Karpas-422 (cell line): ENCODE measurements at places on chromosomes 2 and 18. TPM values are rescaled to one million over a fixed set of nuclear protein-coding genes. Genes with fewer than 3 reads are reported as not detected.

- H3K4me1 ChIP-seq = peaks cover 29% of the 10 kb centered on the region
- H3K27me3 ChIP-seq = no peaks in the 10 kb centered on the region
- no peak overlapping the region for H3K4me3 ChIP-seq
- no peak for DNase-seq
- H3K36me3 ChIP-seq = no peaks in the 10 kb centered on the region
These were observed 2.8 kb upstream of the KLHL14 start for GRCh38 chr18:32775628-32776027.

GRCh38 chr2:119756837-119757236 is 2.9 kb upstream of the PTPN4 start:
- no peaks in the 10 kb centered on the region for H3K36me3 ChIP-seq
- H3K4me3 ChIP-seq = no peak overlapping the region
- DNase-seq = no peak
- H3K4me1 ChIP-seq = peaks cover 21% of the 10 kb centered on the region
- H3K27me3 ChIP-seq = no peaks in the 10 kb centered on the region

RTP5 gene
- not detected in 2 replicates for total RNA-seq

DNA sequence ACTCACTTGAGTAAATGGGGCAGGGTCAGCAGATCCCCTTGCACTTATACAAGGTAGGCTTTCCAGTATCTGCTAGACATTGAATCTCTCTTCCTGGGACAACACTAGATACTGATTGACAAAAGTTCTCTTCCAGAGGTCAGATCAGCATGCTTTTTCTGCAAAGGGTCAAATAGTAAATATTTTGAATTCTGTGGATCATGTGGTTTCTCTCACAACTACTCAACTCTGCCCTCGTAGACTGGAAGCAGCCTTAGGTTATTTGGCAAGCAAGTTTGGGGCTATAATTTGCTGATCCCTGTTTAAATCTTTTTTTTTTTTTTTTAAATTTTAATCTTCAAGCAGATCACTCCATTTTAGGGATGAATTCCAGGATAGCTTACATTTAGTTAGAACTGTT is 17.4 kb upstream of the NABP1 start:
- H3K27ac ChIP-seq = no peak overlapping the region
- no peaks in the 10 kb centered on the region for H3K4me1 ChIP-seq
- DNase-seq = no peak
- no peaks in the 10 kb centered on the region for H3K36me3 ChIP-seq
- no peaks in the 10 kb centered on the region for H3K27me3 ChIP-seq
- H3K4me3 ChIP-seq = no peak overlapping the region

- no peak overlapping the region for H3K4me3 ChIP-seq
- peaks cover 30% of the 10 kb centered on the region for H3K4me1 ChIP-seq
- DNase-seq = no peak
- H3K27ac ChIP-seq = no peak overlapping the region
These were observed 132.2 kb downstream of the SMAD7 start for GRCh38 chr18:48818329-48819254.

DNA sequence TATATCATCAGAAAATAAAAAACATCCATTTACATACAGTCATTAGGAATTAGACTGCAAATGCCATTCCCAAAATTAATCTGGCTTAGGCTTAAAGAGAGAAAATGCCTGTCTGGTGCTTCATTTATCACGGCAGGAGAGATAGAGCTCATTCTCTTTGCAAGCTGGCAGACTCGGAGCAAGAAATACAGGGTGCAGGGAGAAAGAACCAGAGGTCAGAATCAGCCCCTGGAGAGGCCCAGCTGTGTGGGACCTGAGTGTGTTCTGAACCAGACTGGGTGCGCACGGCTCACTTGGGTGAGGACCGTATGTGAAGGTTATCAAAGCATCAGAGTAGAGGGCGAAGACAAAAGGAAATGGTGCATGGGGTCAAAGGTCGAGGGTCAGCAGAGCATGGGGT is 227.8 kb downstream of the ACKR3 start:
- no peaks in the 10 kb centered on the region for H3K27me3 ChIP-seq
- H3K4me3 ChIP-seq = no peak overlapping the region
- no peak for DNase-seq

PAIP2B gene
- total RNA-seq = 2.6 and 5.6 TPM in 2 replicates

DNA sequence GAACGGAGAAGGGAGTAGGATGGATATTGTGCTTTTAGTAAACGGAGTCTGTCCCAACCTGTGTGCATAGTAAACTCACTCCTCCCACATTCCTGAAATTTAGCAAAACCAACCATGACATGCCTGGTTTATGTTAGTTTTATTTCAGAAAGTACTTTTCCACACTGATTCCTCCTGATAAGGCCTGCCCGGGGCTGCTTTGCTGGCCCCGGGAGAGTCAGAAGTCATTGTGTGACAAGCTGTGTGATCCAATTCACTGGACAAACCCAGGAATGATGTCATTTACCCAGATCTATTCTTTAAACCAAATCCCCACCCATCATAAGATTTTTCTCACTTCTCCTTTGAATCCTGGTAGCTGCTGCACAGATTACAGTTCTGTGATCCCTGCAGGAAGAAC is 109.0 kb downstream of the SETBP1 start:
- no peak overlapping the region for H3K4me3 ChIP-seq
- H3K36me3 ChIP-seq = no peaks in the 10 kb centered on the region
- H3K27me3 ChIP-seq = no peaks in the 10 kb centered on the region
- no peak for DNase-seq
- H3K27ac ChIP-seq = no peak overlapping the region

DNA sequence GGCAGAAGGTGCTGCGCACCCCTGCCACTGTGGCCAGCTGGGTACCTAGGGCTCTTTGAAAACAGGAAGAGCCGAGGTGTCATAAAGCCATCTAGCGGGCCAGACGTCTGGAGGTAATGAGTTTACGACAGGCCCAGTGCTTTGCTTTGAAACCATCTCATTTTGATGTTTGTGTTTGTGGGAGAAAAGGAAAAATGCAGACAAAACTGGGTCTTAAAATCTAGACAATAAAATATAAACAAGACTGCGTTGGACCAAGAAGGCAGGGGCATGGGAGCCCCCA is 3.2 kb downstream of the HOXD9 start:
- no peaks in the 10 kb centered on the region for H3K36me3 ChIP-seq
- peaks cover 3% of the 10 kb centered on the region; the same call in 1 of the 2 replicates for H3K4me1 ChIP-seq
- no peak overlapping the region for H3K4me3 ChIP-seq
- H3K27me3 ChIP-seq = no peaks in the 10 kb centered on the region

GRCh38 chr18:6566338-6566911 is 151.7 kb upstream of the L3MBTL4 start:
- H3K27me3 ChIP-seq = no peaks in the 10 kb centered on the region; the same call in 1 of the 2 replicates
- no peaks in the 10 kb centered on the region for H3K4me1 ChIP-seq
- H3K4me3 ChIP-seq = no peak overlapping the region
- H3K27ac ChIP-seq = no peak overlapping the region
- no peak for DNase-seq

DES gene
- not detected in 2 replicates for total RNA-seq

GRCh38 chr2:15334644-15335326 is 226.3 kb downstream of the NBAS start:
- H3K27ac ChIP-seq = no peak overlapping the region
- H3K36me3 ChIP-seq = no peaks in the 10 kb centered on the region; the same call in 1 of the 2 replicates
- DNase-seq = no peak
- no peak overlapping the region for H3K4me3 ChIP-seq
- H3K27me3 ChIP-seq = no peaks in the 10 kb centered on the region
- no peaks in the 10 kb centered on the region for H3K4me1 ChIP-seq

DNA sequence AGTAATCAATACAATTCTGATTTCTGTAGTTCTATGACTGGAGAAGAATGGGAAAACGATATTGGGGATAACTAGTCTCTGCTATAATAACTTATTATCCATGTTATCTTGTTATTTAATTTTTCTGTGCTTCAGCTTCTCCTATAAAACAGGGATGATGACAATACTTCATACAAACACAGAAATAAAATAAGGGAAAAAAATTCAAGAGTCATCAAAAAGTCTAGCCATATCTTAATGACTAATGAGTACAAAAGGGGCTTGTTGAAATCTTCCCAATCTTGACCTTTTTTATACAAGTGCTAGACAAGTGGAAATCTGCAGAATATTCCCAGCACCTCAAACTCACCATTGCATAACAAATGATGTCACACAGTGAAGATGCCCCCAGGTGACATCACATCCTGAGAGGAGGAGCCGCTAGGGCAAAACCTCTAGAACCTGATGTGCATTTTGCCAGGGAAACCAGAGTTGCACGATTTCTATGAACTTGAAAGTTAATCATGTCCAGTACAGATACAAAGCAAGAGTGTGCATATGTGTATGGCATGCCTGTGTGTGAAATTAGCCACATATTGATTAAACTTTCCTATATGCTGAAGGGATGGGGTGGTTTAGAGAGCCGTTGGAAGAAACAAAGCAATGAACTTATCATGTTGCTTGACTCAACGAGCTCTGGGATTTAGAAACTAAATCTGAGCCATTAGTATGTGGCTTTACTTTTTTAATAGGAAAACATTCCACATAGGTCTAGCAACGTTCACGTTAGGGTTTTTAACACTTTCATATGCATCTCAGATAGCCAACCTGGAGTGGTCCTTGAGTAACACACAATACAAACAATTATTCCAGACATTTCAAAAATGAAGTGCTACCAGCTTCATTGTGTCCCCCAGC is 278.9 kb downstream of the SLC4A3 start:
- H3K4me3 ChIP-seq = no peak overlapping the region
- no peak for DNase-seq
- no peaks in the 10 kb centered on the region for H3K36me3 ChIP-seq
- peaks cover 3% of the 10 kb centered on the region for H3K4me1 ChIP-seq
- H3K27me3 ChIP-seq = no peaks in the 10 kb centered on the region

- peak; percentile 97 for DNase-seq
- H3K4me3 ChIP-seq = peak overlapping the region; percentile 68
- peak overlapping the region; percentile 99 for H3K27ac ChIP-seq
- H3K27me3 ChIP-seq = no peaks in the 10 kb centered on the region
These were observed 84.9 kb downstream of the CMPK2 start for GRCh38 chr2:6780765-6781274.

- no peak overlapping the region for H3K4me3 ChIP-seq
- 0 out of 2 replicates have a peak, but pooled peaks cover 3% of the 10 kb centered on the region for H3K27me3 ChIP-seq
- DNase-seq = no peak
- no peaks in the 10 kb centered on the region for H3K4me1 ChIP-seq
These were observed 648.9 kb upstream of the SALL3 start for GRCh38 chr18:78330766-78331165.

DNA sequence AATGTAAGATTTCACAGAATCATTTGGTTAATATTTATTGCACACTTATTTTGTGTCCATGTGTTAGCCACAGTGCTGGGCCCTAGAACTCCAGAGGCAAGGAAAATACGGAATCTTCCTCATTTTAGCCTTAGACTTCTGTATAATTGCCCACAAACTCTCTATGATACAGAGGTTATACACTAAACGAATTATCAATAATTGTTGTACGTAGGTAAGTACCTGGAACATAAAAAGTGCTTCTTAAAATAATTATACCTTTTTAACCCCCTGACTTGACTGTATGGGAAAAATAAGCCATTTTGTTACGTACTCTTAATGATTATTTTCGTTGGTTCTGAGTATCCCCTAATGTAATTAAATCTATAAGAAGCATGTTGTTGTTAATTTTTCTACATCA is 119.4 kb downstream of the ARHGAP15 start:
- DNase-seq = no peak
- H3K4me3 ChIP-seq = no peak overlapping the region

- no peak overlapping the region for H3K27ac ChIP-seq
- H3K36me3 ChIP-seq = no peaks in the 10 kb centered on the region
- no peaks in the 10 kb centered on the region for H3K27me3 ChIP-seq
- no peak overlapping the region for H3K4me3 ChIP-seq
These were observed 8.1 kb upstream of the CYP27A1 start for GRCh38 chr2:218773881-218774280.

RAB17 gene
- total RNA-seq = 1.3 and 2.9 TPM in 2 replicates

DNA sequence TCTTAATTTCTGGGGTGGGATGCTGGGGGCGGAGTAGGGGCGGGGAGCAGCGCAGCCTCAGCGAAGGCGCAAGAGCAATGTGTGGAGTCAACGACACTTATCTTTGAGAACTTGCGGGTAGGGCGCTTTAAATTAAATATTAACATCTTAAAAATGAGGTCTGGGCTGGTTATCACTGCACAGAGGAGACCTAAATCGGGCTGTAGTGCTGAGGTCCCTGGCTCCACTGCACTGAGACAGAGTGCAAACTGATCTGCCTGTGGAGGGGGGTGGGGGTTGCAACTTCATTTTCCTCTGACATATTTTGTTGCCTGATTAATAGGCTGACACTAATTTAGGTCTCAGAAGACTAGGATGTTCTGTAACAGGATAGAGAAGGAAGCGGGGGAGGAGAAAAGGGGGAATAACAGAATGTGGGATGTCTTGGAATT is 253.0 kb upstream of the FANCL start:
- DNase-seq = no peak
- H3K4me3 ChIP-seq = no peak overlapping the region
- no peaks in the 10 kb centered on the region for H3K4me1 ChIP-seq
- no peaks in the 10 kb centered on the region for H3K36me3 ChIP-seq
- H3K27ac ChIP-seq = no peak overlapping the region

IWS1 gene
- total RNA-seq = 22.7 and 38.3 TPM in 2 replicates

AOX1 gene
- total RNA-seq = 0.37 TPM in 1 of 2 replicates, not detected in the other

XDH gene
- not detected in 2 replicates for total RNA-seq

DNA sequence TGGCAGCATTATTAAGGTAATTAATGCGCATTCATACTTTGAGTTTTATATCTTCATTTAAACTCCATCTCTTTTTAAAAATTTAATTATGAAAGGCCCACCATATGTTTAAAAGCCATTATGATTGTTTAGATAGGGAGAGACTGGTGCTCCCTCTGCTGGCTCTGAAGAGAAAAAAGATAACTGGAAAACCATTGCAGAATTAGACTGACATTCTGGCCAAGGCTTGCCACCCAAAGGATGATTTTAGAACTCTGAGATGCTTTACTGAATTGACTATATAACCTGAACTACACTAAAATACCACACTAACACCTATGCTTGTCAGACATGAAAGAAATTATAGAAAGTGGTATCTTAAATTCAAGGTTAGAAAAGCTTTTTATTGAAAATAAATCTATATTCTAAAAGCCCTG is 127.6 kb upstream of the SPOPL start:
- no peak overlapping the region for H3K27ac ChIP-seq
- no peaks in the 10 kb centered on the region for H3K36me3 ChIP-seq
- peak; percentile 69 for DNase-seq
- no peaks in the 10 kb centered on the region for H3K4me1 ChIP-seq
- H3K4me3 ChIP-seq = no peak overlapping the region

DNA sequence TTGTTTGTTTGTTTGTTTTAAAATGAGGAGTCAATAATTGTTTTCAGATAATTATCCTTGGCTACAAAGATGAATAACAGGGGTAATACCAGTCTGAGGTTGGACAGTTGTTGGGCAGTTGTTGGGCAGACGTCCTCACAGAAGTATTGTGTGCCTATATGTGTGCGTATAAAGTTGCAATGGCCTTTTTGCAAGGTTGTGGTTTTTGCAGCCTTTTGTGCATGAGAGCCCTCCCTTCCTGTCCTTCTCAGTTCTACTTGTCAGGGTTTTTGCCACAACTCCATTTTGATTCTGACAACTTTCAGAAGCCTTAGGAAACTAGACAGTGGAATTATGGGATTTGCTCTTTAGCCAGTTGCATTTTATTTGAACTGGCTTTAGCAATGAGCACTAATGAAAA is 6.0 kb upstream of the STK39 start:
- no peak overlapping the region for H3K4me3 ChIP-seq
- H3K27me3 ChIP-seq = no peaks in the 10 kb centered on the region
- DNase-seq = no peak
- H3K36me3 ChIP-seq = no peaks in the 10 kb centered on the region
